Heart left ventricle (tissue), 16 donors: ENCODE measurements at places on chromosomes 4 and X. TPM values are rescaled to one million over a fixed set of nuclear protein-coding genes. Genes with fewer than 3 reads are reported as not detected.

Gene GAGE13
- total RNA-seq: not detected

Gene ACE2
- total RNA-seq: 35.9 TPM

Gene GLRA3
- total RNA-seq: 0.02 TPM

Gene PPP1R2C
- total RNA-seq: not detected

Gene MAGEC3
- not detected for total RNA-seq

Gene GIMD1
- not detected for total RNA-seq

Gene NSG1
- 2.4 TPM for total RNA-seq

DNA sequence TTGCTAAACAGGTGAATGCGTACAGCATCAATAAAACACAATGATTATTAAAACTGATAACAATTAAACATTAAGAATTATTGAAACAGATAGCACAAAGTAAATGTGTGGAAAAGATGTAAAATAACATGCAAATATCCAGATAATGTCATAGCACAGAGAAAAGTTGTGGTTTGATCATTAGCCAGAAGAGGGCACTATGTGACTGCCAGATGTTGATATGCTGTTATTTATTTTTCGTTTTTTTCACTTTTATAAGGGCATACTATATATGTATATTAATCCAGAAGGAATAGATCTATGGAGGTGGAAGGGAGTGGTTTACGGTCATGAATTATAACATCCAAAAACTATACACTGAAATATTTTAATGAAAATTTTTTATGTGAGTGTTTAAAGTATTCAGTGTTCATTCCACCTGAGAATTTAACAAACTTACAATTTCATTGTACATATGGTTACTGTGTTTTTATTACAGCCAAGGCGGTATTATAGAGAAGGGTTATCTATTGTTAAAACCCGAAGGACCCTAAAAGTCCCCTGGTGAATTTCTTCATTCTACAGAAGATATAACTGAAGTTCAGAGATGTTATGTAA is 211.9 kb upstream of the UGT8 start:
- DNase-seq: no peak
- no peak overlapping the region for H3K4me3 ChIP-seq
- H3K27me3 ChIP-seq: no peaks in the 10 kb centered on the region
- H3K36me3 ChIP-seq: no peaks in the 10 kb centered on the region
- H3K27ac ChIP-seq: no peak overlapping the region

GRCh38 chrX:54288968-54289367 is 68.9 kb downstream of the WNK3 start:
- DNase-seq: no peak
- H3K36me3 ChIP-seq: no peaks in the 10 kb centered on the region
- H3K27me3 ChIP-seq: no peaks in the 10 kb centered on the region
- no peaks in the 10 kb centered on the region for H3K4me1 ChIP-seq
- no peak overlapping the region for H3K27ac ChIP-seq

DNA sequence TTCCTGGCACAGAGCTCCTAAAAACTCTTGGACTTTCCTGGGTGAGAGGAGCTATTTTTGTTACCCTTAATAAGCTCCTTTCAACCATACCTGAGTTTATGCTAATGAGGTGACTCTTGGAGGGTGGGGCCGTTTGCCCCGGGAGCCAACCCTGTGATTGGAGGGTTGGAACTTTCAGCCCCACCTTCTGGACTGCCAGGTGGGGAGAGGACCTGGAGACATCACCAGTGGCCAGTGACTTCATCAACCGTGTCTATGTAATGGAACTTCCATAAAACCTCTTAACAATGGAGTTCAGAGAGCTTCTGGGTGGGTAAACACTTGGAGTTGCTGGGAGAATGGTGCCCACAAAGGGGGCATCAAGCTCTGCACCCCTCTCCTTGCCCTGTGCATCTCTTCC is 17.9 kb upstream of the ENPP6 start:
- H3K36me3 ChIP-seq: no peaks in the 10 kb centered on the region
- no peak overlapping the region for H3K4me3 ChIP-seq
- DNase-seq: no peak
- no peak overlapping the region for H3K27ac ChIP-seq
- no peaks in the 10 kb centered on the region for H3K27me3 ChIP-seq

- peaks cover 10% of the 10 kb centered on the region for H3K27me3 ChIP-seq
- H3K4me3 ChIP-seq: no peak overlapping the region
- no peak overlapping the region for H3K27ac ChIP-seq
- no peaks in the 10 kb centered on the region for H3K4me1 ChIP-seq
- DNase-seq: no peak
- no peaks in the 10 kb centered on the region for H3K36me3 ChIP-seq
These were observed 555.9 kb upstream of the DIPK2B start for GRCh38 chrX:45756557-45756956.

- H3K27me3 ChIP-seq: no peaks in the 10 kb centered on the region
- H3K27ac ChIP-seq: no peak overlapping the region
- no peaks in the 10 kb centered on the region for H3K36me3 ChIP-seq
- H3K4me3 ChIP-seq: no peak overlapping the region
- no peak for DNase-seq
These were observed 53.4 kb downstream of the CASP6 start for GRCh38 chr4:109649872-109650271.

GRCh38 chr4:54712206-54712605 is 54.4 kb downstream of the KIT start:
- no peak for DNase-seq
- H3K36me3 ChIP-seq: peaks cover 2% of the 10 kb centered on the region
- H3K27me3 ChIP-seq: no peaks in the 10 kb centered on the region
- no peak overlapping the region for H3K4me3 ChIP-seq
- H3K27ac ChIP-seq: no peak overlapping the region

DNA sequence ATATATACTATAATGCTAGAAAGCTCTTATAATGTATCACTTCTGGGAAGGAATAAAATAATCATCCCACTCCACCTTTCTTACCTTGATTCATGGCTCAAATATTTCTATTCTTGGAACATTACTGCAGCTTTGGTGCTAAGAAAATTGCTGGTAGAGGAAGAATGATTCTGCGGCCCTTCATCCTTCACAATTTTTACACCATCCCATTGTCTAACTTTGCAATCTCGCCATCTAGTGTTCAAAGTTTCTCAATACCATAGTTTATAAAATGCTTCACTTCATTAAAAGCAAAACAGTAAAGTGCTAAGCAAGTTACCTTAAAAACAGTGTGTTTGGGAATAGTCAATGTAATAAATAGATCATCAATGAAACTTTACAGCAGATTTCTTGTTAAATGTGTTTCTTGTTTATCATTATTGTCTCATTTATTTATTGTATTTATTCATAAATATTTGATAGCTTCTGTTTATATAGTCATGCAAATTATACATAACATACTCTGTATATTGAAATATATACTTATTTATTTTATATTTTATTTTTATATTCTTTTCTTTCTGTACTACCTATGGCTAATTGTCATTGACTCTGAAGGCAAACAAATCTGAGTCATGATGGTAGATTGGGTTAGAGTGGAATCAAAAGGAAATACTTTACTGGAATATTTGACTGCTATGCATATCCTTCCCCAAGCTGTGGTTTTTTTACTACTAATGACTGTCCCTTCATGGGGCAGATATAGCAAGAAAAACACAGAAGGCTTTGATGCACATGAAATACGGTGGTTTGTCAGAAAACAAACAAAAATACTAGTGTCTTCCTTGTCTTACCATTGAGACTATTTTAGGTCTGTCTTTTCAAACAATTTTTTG is 390.7 kb downstream of the MAPK10 start:
- H3K4me1 ChIP-seq: peaks cover 27% of the 10 kb centered on the region
- no peak overlapping the region for H3K4me3 ChIP-seq
- H3K27me3 ChIP-seq: no peaks in the 10 kb centered on the region
- H3K27ac ChIP-seq: no peak overlapping the region

DNA sequence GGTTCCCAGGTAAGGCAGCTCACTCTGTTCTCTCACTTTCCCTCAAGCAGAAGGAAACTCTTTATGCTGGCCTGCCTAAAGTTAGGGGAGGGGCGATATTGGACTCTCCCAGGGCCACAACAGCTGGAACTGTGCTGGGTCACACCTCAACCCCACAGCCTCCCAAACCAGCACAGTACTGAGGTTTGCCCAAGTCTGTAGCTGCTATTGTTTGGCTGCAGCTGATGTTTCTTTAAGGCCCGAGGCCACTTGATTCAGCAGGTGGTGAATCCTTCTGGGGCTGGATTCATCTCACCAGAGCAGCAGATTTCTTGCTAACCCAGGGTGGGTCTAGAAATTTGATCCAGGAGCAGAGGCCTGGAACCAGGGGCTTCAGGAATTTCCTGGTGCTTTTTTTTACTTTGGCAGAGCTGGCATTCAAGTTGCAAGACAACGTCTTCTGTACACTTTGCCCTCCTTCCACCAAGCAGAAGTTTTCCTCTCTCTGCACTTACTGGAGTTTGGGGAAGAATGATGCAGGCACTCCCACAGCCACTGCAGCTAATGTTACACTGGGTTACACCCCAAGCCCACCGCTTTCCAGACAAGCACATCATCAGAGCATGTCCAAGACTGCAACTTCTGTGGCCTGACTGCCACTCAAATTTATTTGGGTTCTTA is 544.7 kb upstream of the NDST4 start:
- no peaks in the 10 kb centered on the region for H3K27me3 ChIP-seq
- no peak overlapping the region for H3K27ac ChIP-seq
- H3K36me3 ChIP-seq: no peaks in the 10 kb centered on the region
- DNase-seq: no peak

DNA sequence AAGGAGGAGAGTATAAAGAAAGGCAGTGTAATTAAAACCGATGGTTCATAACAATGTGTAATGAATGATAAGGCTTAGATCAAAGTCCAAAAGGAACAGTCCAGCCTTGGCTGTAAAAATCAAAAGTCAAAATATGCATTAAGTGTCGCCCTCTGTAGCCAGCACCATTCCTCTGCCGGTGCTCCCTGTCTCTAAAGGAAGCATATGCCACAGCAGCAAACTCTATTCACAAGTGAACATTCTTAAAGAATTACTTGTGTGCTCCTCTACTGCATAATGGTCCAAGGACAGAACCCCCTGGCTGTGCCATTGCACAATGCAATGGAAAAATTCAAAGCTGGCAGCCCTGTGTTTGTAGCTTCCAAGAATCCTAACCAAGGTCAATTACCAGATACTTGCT is 16.3 kb upstream of the MBNL3 start:
- H3K4me1 ChIP-seq: no peaks in the 10 kb centered on the region
- no peak for DNase-seq
- H3K27ac ChIP-seq: no peak overlapping the region
- H3K4me3 ChIP-seq: no peak overlapping the region
- no peaks in the 10 kb centered on the region for H3K27me3 ChIP-seq

DNA sequence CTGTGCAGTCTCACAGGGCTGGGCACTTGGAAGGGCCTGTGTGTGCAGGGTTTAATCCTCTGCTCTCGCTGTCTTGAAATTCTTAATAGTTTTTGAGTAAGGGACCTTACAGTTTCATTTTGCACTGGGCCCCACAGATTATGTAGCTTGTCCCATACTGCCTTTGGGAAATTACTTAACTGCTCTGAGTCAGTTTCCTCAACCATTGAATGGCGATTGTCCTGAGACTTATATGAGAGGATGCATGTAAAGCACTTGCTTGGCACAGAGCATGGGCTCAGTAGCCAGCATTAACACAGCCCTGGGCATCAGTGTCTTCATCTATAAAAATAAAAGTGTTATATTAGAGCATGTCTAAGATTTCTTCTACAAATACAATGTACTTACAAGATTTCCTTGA is 55.8 kb downstream of the CLCN5 start:
- H3K4me1 ChIP-seq: no peaks in the 10 kb centered on the region
- H3K27ac ChIP-seq: no peak overlapping the region
- H3K36me3 ChIP-seq: no peaks in the 10 kb centered on the region
- H3K27me3 ChIP-seq: no peaks in the 10 kb centered on the region
- DNase-seq: no peak

GRCh38 chr4:40337523-40337922 is 2.4 kb downstream of the CHRNA9 start:
- H3K27ac ChIP-seq: no peak overlapping the region
- H3K27me3 ChIP-seq: no peaks in the 10 kb centered on the region
- H3K4me3 ChIP-seq: no peak overlapping the region

GRCh38 chr4:140018931-140019618 is 134.9 kb downstream of the MAML3 start:
- no peak overlapping the region for H3K4me3 ChIP-seq
- H3K27ac ChIP-seq: no peak overlapping the region
- H3K4me1 ChIP-seq: peaks cover 22% of the 10 kb centered on the region
- no peaks in the 10 kb centered on the region for H3K36me3 ChIP-seq

GRCh38 chr4:65893957-65894755 is 223.9 kb upstream of the EPHA5 start:
- no peaks in the 10 kb centered on the region for H3K36me3 ChIP-seq
- DNase-seq: no peak
- H3K27ac ChIP-seq: no peak overlapping the region
- no peaks in the 10 kb centered on the region for H3K27me3 ChIP-seq
- H3K4me1 ChIP-seq: no peaks in the 10 kb centered on the region

- H3K4me3 ChIP-seq: no peak overlapping the region
- H3K4me1 ChIP-seq: no peaks in the 10 kb centered on the region
- H3K27me3 ChIP-seq: peaks cover 46% of the 10 kb centered on the region
- H3K27ac ChIP-seq: no peak overlapping the region
- no peak for DNase-seq
These were observed 7.1 kb upstream of the POU3F4 start for GRCh38 chrX:83501003-83501402.

- no peak for DNase-seq
- no peaks in the 10 kb centered on the region for H3K4me1 ChIP-seq
- H3K27ac ChIP-seq: no peak overlapping the region
- H3K27me3 ChIP-seq: no peaks in the 10 kb centered on the region
These were observed 8.1 kb downstream of the RPL9 start for GRCh38 chr4:39450618-39451017.

GRCh38 chr4:110165382-110166286 is 32.8 kb downstream of the ELOVL6 start:
- H3K27ac ChIP-seq: no peak overlapping the region
- H3K27me3 ChIP-seq: no peaks in the 10 kb centered on the region
- peaks cover 17% of the 10 kb centered on the region for H3K4me1 ChIP-seq
- DNase-seq: no peak
